CD4-positive, alpha-beta T cell treated with Interleukin-17A for 4 hours (primary cell): ENCODE measurements at places on chromosomes 7 and 10.

DNA sequence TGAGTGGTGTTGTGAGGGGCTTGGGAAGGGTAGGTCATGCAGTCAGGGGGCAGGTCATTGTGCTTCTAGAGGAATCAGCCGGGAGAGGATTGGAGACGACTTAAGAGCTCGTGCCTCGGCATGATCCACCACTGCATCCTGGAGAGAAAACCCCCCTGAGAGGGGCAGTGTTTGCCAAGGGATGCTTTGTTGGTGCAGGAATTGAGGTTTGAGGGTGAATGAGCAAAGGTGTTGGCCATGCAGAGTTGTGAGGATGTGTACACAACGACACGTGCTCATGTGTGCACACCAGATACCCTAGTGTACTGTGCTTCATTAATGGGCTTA is 85.6 kb upstream of the ANLN start:
- DNase-seq = no peak

DNA sequence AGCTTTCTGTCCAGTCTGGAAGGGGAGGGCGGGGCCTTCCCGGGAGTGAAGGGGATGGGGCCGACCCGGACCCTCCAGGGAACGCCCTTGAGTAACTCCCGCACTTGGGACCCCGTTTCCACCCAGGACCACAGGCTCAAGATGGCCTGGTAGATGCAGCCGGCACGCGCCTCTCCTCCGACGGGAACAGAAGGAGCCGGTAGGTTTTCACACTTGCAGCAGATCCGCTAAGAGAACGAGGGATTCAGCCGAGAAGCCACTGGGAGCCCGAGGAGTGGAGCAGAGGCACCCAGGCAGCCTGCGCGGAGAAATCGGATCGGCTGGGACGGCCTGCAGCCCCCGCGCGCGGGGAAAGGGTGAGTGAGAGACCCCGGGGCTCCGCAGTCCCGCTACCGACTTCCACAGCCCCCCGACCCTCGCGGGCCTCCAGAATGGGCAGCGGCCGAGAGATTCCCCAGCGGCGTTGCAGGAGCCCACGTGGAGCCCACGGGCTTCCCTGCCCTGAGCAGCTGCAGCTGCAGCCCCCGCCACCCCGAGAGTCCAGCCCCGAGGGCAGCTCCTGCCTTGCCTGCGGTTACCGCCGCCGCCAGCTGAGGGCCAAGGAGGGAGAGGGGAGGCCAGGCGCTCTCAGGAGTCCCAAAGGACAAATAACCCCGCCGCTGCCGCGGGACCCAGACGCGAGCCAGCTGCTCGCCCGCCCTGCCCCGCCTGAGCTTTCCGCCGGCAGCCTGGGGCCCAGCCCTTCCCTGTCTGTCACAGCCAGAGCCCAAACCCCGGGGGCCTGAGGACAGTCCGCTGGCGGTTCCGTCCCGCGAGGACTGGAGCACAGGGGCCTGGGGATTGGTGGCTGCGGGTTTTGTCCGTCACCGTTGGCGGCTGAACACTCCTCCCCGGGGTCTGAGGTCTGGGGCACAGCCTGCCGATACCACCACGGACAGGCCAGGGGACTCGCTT is 21.8 kb downstream of the IFT22 start:
- DNase-seq = no peak

GRCh38 chr7:111098011-111098925 is 7.3 kb downstream of the LRRN3 start:
- DNase-seq = peak; percentile 75

GRCh38 chr7:29891766-29892165 is 85.5 kb downstream of the WIPF3 start:
- no peak for DNase-seq

DNA sequence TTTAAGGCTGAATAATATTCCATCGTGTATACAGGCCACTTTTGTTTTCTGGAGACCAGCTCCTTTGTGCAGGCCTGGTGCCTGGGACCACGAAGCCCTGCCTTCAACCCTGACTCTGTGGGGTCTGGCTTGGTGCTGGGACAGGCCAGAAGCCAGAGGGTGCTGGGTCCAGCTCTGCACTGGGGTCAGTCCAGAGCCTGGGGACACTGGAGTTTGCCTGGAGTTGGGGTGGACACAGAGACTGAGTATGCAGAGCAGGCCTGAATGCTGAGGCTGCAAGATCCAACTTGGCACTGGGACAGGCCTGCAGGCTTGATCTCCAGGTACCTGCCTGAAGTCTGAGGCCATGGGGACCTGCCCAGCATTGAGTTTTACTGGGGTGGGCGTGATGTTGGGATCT is 558.8 kb upstream of the CNTNAP2 start:
- no peak for DNase-seq

GRCh38 chr10:70913191-70913892 is 25.0 kb upstream of the PCBD1 start:
- DNase-seq = no peak

DNA sequence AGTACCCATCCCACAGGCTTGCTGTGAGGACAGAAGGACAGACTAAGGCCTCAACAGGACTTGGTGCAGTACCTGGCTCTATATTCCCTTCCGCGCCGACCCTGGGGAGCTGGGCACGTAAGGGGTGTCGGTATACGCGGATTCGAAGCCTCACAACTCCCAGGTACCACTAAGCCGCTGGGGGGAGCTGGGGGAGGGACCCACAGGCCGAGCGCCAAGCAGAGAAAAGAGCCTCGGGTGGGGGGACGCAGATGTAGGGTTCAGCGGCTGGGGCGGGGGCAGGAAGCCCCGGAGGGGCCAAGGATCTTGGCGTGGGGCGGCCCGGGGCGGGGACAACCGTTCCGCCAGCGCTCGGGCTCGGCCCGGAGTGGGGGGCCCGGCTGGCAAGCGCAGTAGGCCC is 126.4 kb upstream of the ZNF746 start:
- peak; percentile 60 for DNase-seq
